Karpas-422 (cell line): ENCODE measurements at places on chromosomes 6 and 20. TPM values are rescaled to one million over a fixed set of nuclear protein-coding genes. Genes with fewer than 3 reads are reported as not detected.

SIRPA gene
- 0.30 and 0.36 TPM in 2 replicates for total RNA-seq

SMLR1 gene
- total RNA-seq: not detected in 2 replicates

CAGE1 gene
- total RNA-seq: not detected in 2 replicates

BNIP5 gene
- not detected in 2 replicates for total RNA-seq

CLIC5 gene
- total RNA-seq: not detected in 2 replicates

CLPSL1 gene
- not detected in 2 replicates for total RNA-seq

PACSIN1 gene
- not detected in 2 replicates for total RNA-seq

SPATA25 gene
- total RNA-seq: 4.7 TPM in 1 of 2 replicates, not detected in the other

SAMD5 gene
- total RNA-seq: not detected in 2 replicates

ID4 gene
- total RNA-seq: not detected in 2 replicates

GSTA3 gene
- total RNA-seq: not detected in 2 replicates

LINC00237 gene
- 0.14 TPM in 1 of 2 replicates, not detected in the other for total RNA-seq
